ENCODE measurements at places on chromosomes 1 and 21. TPM values are rescaled to one million over a fixed set of nuclear protein-coding genes. Genes with fewer than 3 reads are reported as not detected.

DNA sequence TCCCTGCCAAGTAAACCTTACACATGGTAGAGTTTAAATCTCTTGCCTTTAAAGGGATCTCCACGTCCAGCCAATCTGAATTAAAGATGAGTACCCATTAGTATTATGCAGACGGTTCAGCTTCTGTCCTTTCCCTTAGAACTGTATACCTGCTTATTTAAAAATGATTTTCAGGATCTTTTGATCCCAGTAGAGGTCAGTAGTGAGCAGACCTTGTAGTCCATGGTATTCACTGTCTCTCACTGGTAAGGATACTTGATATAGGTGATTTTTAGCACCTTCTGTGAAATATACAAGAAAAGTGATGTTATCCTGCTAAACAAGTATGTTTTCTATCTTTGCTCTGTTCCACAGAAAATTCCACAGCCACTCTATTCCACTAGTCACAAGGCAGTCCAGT is 1211.6 kb upstream of the ADGRL4 start:
- no peaks in the 10 kb centered on the region for H3K36me3 ChIP-seq
- H3K27me3 ChIP-seq, result no peaks in the 10 kb centered on the region
- DNase-seq, result no peak
- H3K4me1 ChIP-seq, result no peaks in the 10 kb centered on the region

- DNase-seq, result no peak
- H3K27ac ChIP-seq, result no peak overlapping the region
- peaks cover 6% of the 10 kb centered on the region for H3K4me1 ChIP-seq
- no peaks in the 10 kb centered on the region for H3K36me3 ChIP-seq
- no peak overlapping the region for H3K4me3 ChIP-seq
Measured at GRCh38 chr1:223156343-223156742, 13.3 kb upstream of the TLR5 start.

Gene GSTM1
- 0.28 TPM for total RNA-seq

Gene CHRNB2
- total RNA-seq, result 0.94 TPM

Gene CRYZL1
- 14.9 TPM for total RNA-seq

Gene DYNLT5
- total RNA-seq, result 2.6 TPM

All from adrenal gland (tissue), 19 donors.